ENCODE measurements at places on chromosomes 3 and 15.

GRCh38 chr3:11818033-11818432 lies 28.7 kb downstream of the TAMM41 start:
- peak; percentile 27 for DNase-seq

GRCh38 chr15:31367730-31368344 lies 41.2 kb downstream of the KLF13 start:
- no peak for DNase-seq

DNA sequence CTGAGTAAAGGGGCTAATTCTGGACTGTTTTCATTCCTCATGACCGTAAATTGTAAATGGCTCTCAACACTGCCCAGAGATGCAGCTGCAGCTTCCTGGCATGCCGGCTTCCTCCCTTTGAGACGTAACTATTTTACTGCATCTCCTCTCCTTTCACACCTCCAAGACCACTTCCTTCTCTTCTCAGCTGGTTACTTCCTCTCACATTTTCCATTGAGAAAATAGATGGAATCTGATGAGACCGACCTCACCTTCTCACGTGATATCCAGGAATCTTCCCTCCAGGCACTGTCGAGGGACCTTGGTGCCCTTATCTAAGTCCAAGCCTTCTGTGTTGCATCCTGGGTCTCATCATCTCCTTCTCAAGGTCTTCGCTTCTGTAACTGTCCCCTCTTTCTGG lies 12.7 kb downstream of the LYSMD4 start:
- DNase-seq = no peak

GRCh38 chr3:38349684-38350359 lies 3.2 kb downstream of the XYLB start:
- no peak for DNase-seq

- no peak for DNase-seq
Measured at GRCh38 chr3:160005004-160005403, 16.4 kb downstream of the IL12A start.

- no peak for DNase-seq
Measured at GRCh38 chr3:16606398-16606797, 1.2 kb upstream of the DAZL start.

DNA sequence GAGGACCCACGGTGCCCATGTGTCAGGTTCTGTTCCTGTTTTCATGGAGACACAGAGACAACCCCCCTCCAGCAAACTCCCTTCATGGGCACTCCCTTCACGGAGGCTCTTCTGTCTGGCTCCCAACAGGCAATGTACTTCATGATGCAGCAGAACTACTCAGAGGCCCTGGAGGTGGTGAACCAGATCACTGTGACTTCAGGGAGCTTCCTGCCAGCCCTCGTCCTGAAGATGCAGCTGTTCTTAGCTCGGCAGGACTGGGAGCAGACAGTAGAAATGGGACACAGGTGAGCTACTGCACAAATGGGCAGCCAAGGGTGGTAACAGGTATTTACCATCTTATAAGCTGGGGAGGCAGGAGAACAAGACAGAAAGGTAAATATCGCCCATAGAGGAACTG lies 7.0 kb downstream of the TTC21A start:
- no peak for DNase-seq

DNA sequence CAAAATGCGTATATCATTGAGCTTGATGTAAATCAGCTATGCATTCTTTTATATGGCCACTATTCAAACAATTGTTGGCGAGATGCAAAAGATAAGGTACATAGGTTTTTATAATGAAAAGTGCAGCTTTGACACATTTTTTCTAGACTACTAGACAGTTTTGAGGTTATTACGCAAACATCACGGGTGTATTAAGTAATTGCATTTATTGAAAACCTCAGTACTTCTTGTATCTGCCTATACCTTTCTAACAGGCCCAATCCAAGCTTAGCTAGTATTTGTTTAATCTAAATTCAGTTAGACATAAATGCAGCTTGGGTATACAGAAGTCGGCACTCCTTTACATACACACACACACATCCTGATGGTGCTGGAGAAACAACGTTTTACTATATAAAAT lies 2.7 kb downstream of the SPESP1 start:
- DNase-seq = no peak

GRCh38 chr3:66270701-66271100 lies 49.9 kb downstream of the SLC25A26 start:
- DNase-seq = no peak

- DNase-seq = no peak
Measured at GRCh38 chr3:13954741-13955483, 75.0 kb upstream of the WNT7A start.

- DNase-seq = no peak
Measured at GRCh38 chr15:62359416-62359815, 194.3 kb upstream of the C2CD4B start.

DNA sequence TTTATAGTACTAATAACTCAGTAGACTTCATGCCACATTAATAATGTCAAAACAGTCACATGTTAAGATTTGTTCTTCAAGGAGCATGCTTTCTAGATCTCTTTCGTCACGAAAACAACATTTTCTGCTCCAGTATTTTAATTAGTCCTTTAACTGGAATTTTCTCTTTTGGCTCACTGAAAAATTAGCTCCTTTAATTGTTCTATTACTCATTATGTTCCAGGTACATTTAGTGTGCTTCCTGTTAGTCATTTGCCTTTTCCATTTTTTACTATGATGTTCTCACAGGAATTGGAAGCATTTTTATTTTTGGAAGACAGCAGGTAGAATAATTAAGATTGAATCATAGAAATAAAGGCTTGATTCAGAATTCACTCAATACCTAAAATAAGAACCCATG lies 111.2 kb downstream of the SLC9A9 start:
- no peak for DNase-seq

DNA sequence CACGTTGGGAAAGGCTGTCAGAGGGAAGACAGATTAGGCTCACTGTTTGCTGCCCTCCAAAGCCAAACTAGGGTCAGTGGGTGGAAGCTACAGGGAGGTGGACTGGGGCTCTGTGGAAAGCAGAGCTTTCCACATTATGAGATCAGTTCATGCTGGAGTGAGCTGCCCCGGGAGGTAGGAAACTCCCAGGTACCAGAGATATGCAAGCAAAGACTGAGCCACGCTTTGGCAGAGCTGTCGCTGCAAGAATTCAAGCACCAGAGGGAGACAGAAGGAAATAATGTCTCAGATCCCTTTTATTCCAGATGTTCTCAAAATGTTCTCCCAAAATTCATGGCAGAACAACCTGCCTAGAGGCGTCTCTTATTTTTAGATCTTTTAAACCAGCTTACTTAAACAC lies 286.6 kb downstream of the WDR72 start:
- DNase-seq = no peak

- no peak for DNase-seq
Measured at GRCh38 chr15:49062900-49063299, 16.7 kb upstream of the SECISBP2L start.

- no peak for DNase-seq
Measured at GRCh38 chr3:117490716-117491115, 781.1 kb downstream of the TUSC7 start.

- no peak for DNase-seq
Measured at GRCh38 chr3:45776611-45777010, 19.7 kb downstream of the SLC6A20 start.

GRCh38 chr3:58858126-58858525 lies 191.6 kb upstream of the FAM3D start:
- DNase-seq = no peak

GRCh38 chr15:64753480-64754185 lies 21.8 kb downstream of the RBPMS2 start:
- DNase-seq = no peak

DNA sequence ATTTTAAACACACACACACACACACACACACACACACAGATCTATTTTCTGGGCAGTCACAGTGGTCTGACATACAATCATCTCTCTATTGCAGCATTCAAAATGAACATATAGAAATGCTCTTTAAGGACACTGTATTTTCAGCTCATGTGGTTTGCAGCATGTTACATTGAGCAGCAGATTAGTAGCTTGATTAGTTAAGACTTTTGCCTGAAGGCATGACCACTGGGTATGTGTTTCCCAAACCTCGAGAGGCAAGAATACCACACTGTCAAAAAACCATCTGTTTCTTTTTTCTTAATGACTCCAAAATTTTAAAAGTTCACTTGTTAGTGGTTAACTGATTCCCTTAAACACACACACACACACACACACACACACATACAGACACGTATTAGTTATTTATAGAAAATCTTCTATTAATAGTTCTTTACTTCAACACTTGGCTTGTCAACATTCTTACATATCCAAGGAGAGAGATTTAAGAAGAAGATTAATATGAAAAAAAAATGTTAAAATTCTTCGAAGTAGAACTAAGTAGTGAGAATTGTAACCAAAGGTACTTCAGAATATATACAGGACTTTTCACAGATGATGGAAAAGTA lies 518.2 kb downstream of the CADM2 start:
- no peak for DNase-seq

GRCh38 chr15:57667171-57667849 lies 39.2 kb upstream of the POLR2M start:
- DNase-seq = peak; percentile 42

DNA sequence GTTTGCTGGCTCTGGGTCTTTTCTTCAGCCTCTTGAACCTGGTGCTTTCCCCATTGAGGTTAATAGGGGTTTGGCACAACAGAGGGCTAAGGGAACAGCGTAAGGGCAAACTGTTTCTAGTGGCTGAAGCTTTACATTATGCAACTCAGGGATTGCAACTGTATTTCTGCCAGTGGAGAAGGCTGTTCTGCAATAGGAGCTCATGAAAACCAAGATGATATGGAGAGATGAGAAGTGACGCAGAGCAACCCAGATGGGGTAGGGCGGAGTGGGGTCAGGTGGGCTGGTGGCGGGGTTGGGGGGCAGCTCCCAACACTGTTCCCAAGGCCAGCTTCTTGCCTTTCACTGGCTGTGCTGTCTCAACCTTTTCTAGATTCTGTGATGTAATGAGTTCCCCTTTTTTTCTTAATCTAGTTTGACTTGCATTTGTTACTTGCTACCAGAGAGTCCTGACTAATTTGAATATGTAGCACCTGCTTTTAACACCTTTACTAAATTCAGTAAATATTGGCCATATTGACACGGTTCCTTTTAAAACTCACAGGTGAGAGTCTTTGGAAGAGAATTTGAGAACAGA lies 7.2 kb downstream of the GXYLT2 start:
- DNase-seq = no peak

GRCh38 chr3:141429371-141430035 lies 57.3 kb upstream of the RASA2 start:
- DNase-seq = no peak
